ENCODE measurements at places on chromosomes 12 and 14.

GRCh38 chr14:91415794-91416743, 1.6 kb downstream of the CCDC88C start:
- no peak for DNase-seq

DNA sequence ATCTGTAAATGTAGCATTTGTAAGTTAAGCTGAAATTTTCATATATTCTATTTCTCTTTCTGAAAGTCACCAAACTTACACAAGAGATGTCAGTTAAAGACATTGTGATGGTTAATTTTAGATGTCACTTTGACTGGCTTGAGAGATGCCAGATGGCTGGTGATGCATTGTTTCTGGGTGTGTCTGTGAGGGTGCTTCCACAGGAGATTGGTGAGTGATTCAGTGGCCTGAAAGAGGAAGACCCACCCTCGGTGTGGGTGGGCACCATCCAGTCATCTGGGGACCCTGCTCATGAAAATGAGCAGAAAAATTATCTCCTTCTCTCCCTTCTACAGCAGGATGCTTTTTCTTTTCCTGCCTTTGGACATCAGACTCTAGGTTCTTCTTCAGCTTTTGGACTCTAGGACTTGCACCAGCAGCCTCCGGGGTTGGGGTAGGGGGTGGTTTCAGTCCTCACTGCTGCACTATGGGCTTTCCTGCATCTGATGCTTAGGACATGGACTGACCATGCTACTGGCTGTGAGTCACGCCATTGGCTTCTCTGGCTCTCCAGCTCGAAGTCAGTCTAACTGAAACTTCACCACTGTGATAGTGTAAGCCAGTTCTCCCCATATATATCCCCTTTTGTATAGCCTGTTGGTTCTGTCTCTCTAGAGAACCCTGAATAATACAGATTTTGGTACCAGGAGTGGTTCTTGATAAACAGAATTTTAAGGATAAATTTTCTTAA, 20.9 kb downstream of the PDE6H start:
- peak; percentile 38 for DNase-seq

- no peak for DNase-seq
Measured at GRCh38 chr14:65255029-65255545, 152.8 kb upstream of the MAX start.

DNA sequence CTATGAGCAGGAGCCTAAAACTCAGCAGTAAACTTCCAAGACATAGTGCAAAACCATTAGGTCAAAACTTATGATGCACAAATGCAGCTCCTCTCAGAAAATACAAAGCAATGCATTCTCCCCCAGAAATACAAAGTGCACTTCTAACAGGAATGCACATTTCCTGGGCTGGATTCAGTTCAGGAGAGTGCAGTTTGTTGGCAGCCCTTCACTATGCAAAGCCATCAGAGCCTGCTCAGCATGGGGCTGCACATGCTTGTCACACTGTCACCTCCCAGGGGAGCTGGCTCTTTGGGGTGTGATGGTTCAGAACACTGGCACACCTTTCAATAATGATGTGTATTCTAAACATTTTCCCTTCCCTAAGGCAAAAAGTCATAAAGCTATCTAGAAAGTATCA, 110.4 kb downstream of the KCNK10 start:
- no peak for DNase-seq

- no peak for DNase-seq
Measured at GRCh38 chr14:65184032-65184764, 81.9 kb upstream of the MAX start.

DNA sequence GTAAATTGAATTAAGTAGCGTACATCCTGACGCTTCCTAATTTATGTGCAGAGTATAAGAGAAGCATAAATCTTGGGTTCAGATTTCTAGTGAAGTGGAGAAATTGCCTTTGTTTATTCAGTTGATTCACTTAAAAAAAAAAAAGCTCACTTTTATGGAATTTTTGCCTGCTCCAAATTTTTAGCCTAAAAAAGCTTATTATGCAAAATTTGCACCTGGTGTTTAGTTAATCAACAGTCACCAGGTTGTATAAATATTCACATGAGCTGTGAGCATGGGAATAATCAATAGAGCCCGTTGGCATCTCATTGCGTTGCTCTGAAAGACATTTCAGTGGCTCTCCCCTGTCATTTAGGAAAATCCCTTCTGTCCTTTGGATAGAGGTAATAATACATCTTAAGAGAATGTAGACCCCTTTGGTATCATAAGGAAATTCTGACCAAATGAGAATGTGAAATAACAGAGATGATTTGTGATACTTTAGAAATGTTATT, 132.4 kb downstream of the SRGAP1 start:
- no peak for DNase-seq

GRCh38 chr12:3350432-3350831, 140.6 kb upstream of the PRMT8 start:
- DNase-seq = no peak

GRCh38 chr14:31263485-31264133, 56.0 kb upstream of the HECTD1 start:
- DNase-seq = peak; percentile 98

GRCh38 chr12:98001430-98001829, 514.0 kb upstream of the TMPO start:
- no peak for DNase-seq

DNA sequence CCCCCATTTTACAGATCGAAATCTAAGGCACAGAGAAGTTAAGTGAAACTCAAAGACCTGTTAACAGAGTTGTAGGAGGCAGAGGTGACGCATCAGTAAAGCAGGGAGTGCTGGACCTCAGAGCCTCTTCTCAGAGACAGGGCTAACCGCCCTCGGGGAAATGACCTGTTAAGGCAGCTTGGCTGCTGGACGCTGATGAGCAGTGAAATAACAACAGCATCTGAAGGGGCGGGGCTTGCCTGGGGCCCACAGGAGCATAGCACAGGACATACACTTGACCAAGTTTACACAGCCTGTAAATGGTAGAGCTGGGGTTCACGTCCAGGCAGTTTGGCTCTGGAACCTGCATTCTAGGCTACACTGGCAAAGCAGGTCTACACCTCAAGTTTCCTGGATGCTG, 39.3 kb downstream of the LRTM2 start:
- DNase-seq = no peak

DNA sequence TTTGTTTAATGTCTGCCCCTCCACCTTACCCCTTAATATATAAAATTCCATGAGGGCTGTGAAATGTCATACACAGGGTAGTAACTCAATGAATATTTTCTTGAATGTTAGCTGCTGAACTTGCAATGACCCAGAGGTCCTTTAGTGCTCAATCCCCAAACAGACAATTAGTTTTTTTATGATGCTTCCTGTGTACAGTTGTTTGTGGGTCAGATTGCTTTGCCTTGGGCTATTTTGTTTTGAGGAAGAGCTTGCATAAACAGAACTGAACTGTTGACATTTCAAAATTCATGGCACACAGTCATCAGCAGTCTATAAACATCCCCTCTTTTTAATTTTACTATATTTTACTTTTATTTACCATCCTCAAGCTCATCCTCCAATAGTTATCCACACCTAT, 820.5 kb upstream of the SEL1L start:
- no peak for DNase-seq

- DNase-seq = no peak
Measured at GRCh38 chr12:12195081-12195480, 71.8 kb downstream of the LRP6 start.

DNA sequence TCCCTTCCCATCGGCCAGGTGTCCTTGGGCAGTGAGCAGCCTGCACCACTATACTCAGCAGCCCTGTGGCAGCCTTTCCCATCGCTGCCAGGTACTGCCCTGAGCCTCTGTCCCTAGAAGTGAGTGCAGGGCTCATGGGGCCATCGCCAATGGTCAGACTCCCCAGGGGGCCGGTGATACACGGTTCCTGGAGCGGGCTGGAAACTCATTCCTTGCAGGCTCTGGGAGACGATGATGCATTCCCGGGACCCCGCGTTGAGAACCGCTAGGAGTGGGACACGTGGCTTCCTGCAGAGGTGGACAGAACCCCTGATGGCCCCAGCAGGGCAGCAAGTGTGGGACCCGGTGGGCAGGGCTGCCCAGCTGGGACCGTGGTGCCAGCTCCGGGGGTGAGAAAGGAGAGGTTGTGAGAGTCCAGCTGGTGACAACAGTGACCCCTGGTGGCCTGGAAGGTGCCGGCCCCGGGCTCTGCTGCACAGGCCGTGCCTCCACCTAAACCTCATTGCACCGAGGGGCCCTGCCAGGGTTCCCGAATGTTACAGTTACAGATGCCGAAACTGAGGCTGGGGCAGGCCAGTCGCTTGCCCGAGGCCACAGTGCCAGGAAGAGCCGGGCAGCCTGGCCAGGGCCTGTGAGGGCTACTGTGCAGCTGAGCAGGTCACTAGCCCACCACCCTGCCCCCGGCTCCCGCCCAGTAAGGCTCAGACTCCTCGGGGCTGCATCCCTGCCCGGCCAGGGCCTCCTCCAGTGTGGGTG, 33.8 kb downstream of the FBRSL1 start:
- DNase-seq = no peak

DNA sequence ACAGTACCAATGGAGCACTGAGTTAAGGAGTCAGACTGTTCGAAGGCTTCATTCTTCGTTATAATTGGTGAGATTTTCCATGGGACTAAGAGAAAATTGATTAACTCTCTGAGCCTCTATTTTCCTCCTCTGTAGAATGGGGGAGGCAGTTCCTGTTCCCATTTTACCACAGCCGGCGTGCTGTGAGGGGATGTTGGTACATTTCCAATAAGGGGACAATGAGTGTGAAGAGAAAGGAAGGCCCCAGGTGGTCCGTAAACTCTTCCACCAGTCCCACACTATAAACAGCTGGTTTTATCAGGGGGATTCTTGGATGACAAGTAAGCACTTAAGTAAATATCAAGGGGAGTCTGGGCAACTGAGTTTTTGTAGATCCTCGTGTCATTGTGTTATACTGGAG, 109.9 kb downstream of the DAD1 start:
- no peak for DNase-seq

- no peak for DNase-seq
Measured at GRCh38 chr12:20220339-20220738, 148.0 kb upstream of the PDE3A start.

DNA sequence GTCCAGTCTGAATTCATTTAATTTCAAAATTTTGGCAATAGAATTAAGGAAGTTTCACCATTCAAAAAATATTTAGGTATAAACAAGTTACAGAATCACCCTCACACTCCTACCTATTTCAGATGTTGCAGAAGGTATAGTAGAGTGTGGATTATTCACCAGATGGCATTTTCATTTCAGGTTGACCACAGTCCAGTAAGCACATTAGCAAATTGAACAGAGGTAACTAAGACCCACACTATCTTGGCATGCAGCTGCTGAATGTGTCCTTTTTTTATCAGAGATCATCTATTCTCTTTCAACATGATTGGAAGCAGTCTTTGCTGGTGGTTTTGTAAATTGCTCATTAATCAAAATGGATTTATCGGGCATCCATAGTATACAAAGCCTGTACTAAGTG, 151.8 kb upstream of the GARIN6 start:
- no peak for DNase-seq

DNA sequence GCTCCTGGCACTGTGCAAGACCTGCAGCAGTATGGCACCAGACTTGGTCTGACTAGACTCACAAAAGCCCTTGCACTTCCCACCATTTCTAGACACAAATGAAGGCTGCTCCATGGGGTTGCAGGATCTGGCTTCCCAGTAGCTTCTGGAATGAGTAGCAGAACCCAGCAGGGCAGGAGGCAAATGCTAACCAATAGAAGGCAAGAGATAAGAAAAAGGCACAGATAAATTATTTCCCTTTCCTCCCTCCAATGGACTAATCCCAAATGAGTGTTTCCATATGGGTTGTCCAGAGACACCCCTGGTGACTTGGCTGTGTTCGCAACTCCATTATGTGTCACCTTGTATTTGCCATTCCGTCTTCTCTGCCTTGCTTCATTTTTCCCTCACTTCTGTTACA, 49.7 kb downstream of the KIF21A start:
- no peak for DNase-seq

DNA sequence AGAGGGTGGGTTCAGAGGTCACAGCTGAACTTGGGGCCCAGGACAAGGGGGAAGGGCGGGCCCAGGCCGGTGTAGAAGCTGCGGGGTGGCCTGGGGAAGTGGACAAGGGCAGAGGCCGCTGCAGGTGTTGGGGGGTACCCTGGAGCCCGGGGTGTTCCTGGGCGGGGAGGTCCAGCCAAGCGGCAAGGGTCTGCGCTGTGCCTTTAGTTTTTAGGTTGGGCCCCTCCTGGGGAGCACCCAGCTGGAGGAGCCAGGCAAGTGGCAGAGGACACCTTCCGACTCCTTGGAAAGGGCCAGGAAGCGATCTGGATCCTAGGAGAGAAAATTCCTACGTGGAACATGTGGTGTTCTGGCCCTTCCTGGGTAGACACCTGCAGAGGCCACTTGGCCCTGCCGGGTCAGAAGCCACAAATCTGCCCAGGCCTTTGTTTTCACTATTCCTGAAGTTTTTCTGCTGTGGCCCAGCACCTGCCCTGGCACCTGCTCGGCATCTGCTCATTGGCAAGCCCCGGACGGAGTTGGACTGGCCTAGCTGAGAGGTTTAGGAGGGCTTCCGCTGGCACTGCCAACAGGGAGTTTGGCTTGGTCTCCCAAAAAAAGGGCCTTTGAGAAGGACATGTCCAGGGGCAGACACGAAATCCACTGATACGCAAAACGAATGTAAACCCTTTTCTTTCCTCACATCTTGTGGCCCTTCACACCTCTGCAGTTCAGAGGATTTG, 61.1 kb downstream of the SMUG1 start:
- no peak for DNase-seq

DNA sequence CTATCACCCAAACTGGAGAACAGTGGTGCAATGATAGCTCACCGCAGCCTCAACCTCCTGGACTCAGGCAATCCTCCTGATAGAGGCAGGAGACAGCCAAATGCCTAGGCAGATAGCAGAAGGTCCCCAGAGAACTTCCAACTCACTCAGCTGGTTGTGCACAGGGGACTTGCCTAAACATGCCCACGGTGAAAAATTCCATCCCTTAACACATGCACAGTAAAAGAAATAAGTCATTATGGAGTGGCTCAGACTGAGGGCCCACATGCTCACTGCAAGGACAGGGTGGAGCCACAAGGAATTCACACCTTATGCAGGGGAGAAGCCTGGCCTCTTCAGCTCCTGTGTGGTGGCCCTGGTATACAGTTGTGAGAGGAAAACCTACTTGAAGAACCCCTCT, 525.8 kb upstream of the ATP2B1 start:
- DNase-seq = no peak

DNA sequence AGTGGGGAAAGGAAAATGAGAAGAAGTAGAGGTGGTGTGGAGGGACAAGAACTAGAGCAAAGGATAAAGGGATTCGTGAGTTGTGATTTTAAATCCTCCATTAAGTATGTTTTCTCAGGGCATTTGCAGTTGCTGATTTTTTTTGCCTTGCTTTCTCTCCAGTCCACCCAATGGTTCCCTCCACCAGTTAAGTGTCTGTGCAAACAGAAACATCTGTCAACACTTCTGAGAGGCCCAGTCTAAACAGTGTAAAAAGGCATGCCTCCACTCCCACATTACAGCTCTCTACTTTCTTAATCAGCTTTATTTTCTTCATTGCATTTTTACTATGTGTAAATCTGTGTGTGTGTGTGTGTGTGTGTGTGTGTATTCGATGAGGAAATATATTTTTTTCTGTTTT, 141.2 kb downstream of the PPFIA2 start:
- DNase-seq = no peak

GRCh38 chr14:70045844-70046535, 142.8 kb downstream of the SLC8A3 start:
- DNase-seq = no peak

Measured in HS-5 (cell line).